Thymus (tissue), 14 donors: ENCODE measurements at places on chromosomes 7 and 10. TPM values are rescaled to one million over a fixed set of nuclear protein-coding genes. Genes with fewer than 3 reads are reported as not detected.

The ACTR3C gene
- total RNA-seq = 6.2 TPM

The CFAP69 gene
- total RNA-seq = 0.47 TPM

The TMEM72 gene
- total RNA-seq = 0.05 TPM

The SUV39H2 gene
- 16.4 TPM for total RNA-seq

The PRR15 gene
- total RNA-seq = 0.09 TPM

The GRM3 gene
- total RNA-seq = 0.05 TPM
